NCI-H69 (cell line): ENCODE measurements at places on chromosomes 3 and 15.
A peak's percentile ranks its signal among the peaks of the same experiment; 100 is the strongest.

DNA sequence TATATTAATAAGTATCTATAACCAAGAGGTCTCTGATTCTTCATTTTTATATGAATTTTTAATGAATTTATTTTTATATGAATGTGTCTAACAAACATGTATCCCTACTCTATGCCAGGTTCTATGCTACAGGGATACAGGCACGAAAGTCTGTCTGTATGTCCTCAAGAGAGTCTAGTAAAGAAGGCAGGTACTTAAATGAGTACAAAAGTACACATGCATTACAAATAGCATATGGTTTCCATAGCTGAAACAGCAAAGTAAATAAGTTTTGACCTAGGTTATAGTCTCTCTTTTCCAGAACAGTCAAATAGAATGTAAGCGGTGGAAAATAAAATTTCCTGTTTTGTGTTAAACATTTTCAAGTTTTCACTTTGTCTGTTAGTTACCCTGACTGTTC is 13.3 kb upstream of the ABHD10 start:
- DNase-seq = no peak

GRCh38 chr3:157442729-157443128 is 6.1 kb downstream of the PTX3 start:
- no peak for DNase-seq

DNA sequence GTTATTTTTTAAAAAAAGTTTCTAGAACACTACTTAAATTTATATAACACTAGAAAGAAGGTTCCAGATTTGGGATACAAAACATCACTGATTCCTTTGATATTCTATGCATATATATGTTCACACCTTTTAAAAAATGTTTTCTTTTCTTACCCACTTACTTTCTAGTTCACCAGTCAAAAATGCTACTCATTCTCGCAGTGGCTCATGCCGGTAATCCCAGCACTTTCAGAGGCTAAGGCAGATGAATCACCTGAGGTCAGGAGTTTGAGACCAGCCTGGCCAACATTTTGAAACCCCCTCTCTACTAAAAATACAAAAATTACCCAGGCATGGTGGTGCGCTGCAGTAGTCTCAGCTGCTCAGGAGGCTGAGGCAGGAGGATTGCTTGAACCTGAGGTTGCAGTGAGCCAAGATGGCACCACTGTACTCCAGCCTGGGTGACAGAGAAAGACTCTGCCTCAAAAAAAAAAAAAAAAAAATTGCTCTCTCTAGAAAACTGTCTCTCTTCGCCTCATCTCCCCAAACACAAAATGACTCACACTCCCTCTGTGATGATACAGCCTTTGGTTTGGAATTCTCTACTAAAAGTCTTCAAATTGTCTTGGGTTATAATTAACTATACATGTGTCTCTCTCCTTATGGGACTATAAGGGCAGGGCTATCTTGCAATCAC is 52.6 kb upstream of the TGFBR2 start:
- DNase-seq = no peak

- DNase-seq = no peak
Observed at GRCh38 chr3:62048577-62048976, 324.8 kb downstream of the FEZF2 start.

DNA sequence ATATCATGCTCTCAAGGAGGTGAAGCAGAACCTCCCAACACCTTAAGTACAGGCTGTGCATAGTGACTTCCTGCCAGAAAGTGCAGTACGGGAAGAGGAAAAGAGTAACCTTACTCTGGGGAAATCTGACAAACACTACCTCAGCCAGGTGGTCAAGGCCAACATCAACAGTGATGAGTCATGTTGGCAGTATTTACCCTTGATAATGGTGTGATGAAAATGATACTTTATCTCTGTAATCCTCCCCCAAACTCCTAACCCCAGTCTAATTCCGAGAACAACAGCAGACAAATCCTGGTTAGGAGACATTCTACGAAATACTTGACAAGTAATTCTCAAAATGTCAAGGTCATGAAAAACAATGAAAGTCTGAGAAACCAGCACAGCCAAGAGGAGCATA is 26.5 kb downstream of the ANKDD1A start:
- DNase-seq = peak; percentile 81

DNA sequence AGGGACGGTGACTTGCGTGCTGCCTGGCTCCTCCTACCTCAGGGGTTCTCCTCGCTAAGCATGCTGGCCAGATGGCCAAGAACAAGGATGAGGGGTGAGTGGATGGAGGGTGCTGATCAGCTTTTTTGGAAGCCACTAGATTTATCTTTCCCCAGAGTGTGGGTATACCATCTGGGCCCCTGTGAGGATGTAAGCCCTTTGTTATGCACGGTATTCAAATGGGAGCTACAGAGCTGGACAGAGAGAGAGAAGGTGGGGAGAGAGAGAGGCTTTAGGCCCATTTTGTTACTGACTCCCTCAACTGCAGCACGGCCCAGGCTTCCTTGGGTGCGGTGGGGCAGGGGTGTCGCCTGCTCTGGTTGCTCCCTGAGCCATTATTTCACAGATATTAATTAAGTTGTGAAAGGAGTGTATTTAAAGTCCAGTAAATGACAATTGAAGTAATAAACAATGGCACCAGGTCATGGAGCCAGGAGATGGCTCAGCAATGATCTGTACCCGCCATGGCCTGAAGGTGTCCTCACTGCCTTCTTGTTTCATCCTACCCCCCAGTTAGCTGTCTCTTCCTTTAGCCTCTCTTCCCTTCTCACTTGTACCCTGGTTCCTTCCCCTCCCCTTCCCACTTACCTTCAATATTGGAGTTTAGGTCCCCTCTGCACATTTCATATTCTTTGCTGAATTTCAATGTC is 158.0 kb downstream of the CLSTN2 start:
- peak; percentile 71 for DNase-seq

DNA sequence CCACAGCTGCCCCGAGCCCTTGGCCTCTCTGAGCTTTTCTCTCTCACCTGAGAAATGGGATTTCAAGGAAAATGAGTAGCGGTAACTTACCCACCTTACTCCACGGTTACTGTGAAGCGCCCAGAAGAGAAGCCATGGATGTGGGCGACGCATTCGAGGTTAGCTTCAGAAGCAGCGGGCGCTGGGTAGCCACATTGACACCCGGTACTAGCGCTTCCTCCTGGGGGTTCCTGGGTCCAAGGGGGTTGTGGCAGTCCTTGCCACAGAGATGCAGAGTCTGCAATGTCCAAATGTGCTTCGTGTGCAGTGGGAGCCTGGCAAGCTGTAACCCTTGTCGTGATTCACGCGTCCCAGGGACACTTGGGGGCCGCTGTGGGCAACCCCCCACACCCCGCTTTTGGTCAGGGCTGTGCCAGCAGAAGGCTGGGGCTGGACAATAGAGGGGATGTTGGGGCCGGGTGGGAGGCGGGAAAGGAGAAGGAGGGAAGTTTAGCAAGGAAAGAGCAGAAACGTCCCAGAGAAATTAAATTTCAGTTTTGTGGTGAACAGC is 41.4 kb upstream of the FURIN start:
- no peak for DNase-seq

GRCh38 chr3:988785-989184 is 104.0 kb upstream of the CNTN6 start:
- no peak for DNase-seq

- DNase-seq = no peak
Observed at GRCh38 chr3:126518779-126519177, 1.2 kb upstream of the UROC1 start.

DNA sequence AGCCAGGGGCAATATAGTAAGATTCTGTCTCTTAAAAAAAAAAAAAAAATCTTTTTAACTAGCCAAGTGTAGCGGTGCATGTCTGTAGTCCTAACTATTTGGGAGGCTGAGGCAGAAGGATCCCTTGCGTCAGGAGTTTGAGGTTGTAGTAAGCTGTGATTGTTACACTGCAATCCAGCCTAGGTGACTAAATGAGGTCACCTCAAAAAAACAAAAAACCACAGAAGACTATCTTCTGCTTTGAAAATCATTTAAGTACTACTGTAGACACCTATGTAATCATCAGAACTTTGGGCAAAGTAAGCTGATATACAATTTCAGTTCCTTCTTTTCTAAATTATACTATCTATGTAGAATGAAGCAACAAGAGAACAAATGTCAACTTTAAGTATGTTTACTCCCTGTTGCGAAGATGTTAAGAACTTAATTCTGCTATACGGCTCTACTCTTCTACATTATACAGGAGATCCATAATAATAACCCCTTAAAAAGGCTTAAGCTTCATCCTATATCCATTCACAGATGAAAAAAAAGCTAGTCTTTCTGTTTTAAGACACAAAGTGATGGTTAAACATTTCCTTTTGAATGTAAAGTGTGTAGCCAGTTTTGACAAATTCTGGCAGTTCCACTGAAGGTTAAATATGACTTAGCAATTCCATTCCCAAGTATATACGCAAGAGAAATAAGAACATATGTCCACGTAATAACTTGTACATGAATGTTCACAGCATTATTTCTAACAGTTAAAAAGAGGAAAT is 15.2 kb downstream of the DAZL start:
- DNase-seq = no peak

GRCh38 chr3:160475153-160475552 is 25.6 kb upstream of the TRIM59 start:
- DNase-seq = no peak

DNA sequence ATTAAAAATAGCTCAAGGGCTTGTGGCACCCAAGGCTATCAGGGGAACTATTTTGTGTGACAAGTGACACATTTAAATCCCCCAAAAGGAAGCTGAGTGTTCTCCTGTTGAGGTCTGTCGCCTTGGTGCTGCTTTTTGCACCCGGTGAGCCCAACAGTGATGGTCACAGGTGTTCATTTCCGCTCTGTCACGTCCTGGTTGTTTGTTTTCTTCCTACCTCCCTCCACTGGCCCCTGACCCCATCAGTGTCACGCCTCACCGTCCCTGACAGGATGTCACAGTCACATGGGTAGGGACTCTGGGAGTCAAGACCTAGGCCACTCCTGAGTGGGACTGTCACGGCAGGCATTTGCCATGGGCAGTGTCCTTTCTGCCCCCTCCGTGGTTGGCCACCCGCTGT is 11.2 kb downstream of the SLCO3A1 start:
- DNase-seq = peak; percentile 50

DNA sequence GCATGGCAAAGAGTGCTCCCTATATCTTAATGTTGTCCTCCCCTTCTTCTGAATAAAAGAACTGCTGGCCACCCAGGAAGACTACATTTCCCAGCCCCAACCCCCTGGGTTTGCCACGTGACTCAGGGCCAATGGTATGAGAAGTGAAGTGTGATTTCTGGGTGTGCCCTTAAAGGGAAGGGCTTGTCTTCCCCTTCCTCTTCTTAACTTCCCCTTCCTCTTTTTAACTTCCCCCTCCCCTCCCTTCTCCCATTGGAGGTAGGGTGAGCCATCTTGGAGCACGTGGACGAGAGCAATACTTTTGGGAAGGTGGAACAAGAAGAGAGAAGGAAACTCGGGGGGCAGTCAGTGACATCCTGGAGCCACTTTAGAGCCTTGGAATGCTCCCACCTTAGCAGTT is 6.8 kb upstream of the KBTBD12 start:
- no peak for DNase-seq

DNA sequence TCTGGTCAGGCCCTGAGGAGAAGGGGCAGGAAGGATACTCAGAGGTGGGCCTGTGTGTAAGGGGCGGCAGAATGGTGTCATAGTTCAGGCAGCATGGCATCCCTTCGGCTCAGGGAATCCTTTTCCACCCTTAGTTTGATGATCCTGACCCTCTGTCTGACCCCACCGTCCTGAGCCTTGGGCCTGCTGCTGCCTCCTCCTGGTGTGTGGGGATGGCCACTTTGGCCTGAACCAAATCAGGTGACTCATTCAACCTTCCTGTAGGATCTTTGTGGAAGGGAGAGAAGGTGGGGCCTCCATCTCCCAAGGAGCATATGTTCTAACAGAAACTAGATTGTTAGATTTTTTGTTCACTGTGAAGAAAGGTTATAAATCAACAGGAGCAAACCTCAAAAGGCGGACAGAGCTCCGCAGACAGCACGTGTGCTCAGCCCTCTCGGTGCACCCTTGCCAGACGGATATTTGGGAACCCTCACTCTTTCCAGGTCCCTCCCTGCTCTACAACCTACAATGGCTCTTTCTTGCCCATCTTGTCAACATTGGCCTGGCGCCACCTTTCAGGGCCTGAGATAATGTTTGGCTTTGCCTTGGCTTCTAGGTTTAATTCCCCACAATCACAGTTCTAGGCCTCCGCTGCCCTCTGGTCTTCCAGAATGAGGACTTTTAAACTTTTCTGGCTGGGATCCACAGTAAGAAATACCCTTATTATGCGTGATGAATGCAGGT is 21.7 kb downstream of the THSD4 start:
- DNase-seq = no peak

- peak; percentile 65 for DNase-seq
Observed at GRCh38 chr3:138434276-138434874, at the start of gene ESYT3. TSS of gene ESYT3 (plus strand) at chr3:138434616. CDS start at chr3:138434799, 183 bp downstream.

DNA sequence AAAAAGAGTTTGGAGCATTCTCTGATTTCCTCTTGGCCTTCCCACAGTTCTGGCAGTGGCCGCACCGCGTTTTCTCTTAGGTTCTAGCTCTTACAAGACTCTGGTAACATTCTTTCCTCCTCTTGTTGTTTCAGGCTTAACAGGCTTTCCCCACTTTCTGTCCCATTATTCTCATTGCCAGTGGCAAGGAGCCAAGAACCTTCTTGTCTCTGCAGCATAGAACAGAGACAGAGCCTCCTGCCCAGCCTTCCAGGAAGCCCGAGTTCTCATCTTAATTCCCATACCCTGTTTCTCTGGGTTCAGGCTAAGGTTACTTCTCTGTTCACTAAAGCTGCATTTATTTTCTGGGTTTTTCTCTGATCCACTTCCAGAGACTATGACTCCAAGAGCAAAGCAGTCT is 61.1 kb downstream of the DUT start:
- peak; percentile 68 for DNase-seq

GRCh38 chr15:38826880-38827279 is 262.3 kb upstream of the RASGRP1 start:
- DNase-seq = no peak

DNA sequence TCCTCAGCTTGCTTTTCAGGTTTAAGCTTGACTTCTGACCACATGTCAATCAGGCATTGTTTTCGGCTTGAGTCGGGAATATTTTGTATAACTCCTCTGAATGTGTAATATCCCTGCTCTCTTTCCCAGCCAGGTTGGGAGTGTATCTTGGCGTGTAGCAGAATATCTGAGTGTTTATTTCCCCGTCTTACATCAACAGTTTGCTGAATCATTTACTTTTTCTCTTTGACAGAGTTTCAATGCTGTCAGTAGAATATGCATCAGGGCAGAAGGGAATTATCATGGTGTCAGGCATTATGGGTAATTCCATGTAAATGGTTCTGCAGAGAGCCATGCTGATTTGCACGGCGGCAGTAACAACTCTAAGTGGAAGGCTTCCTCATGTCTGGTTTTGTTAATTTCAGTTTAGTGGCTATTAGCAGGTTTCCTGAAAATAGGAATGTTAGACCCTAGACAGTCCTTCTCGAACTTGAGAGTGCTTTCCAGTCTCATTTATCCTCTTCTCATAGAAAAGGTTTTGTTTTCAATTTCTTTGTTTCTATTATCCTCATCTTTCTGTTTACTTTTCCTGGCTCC is 566.3 kb downstream of the AGBL1 start:
- no peak for DNase-seq

GRCh38 chr3:14210843-14211594 is 32.4 kb downstream of the LSM3 start:
- no peak for DNase-seq

GRCh38 chr3:195790901-195791300 is 20.8 kb downstream of the MUC4 start:
- DNase-seq = no peak

GRCh38 chr15:95693917-95694316 is 636.6 kb upstream of the NR2F2 start:
- no peak for DNase-seq

- no peak for DNase-seq
Observed at GRCh38 chr15:91967935-91968606, 114.6 kb downstream of the SLCO3A1 start.
